CD14-positive monocyte (primary cell): ENCODE measurements at places on chromosomes 12 and 14. TPM values are rescaled to one million over a fixed set of nuclear protein-coding genes. Genes with fewer than 3 reads are reported as not detected.

DPY19L2 gene
- not detected for polyA plus RNA-seq

ERGIC2 gene
- 52.7 TPM for polyA plus RNA-seq

ITGA5 gene
- polyA plus RNA-seq, result 114 and 142 TPM in 2 replicates

ZDHHC22 gene
- not detected for polyA plus RNA-seq

TMEM233 gene
- polyA plus RNA-seq, result not detected

KLHL33 gene
- polyA plus RNA-seq, result not detected

C12orf60 gene
- 0.46 TPM for polyA plus RNA-seq

KLRB1 gene
- polyA plus RNA-seq, result 0.05 TPM in 1 of 2 replicates, not detected in the other

PCBP2 gene
- polyA plus RNA-seq, result 79.6 TPM

CLECL1 gene
- 20.6 TPM for polyA plus RNA-seq

RTN1 gene
- 75.1 TPM for polyA plus RNA-seq

COA8 gene
- polyA plus RNA-seq, result 52.3 TPM

CPNE8 gene
- 15.2 TPM for polyA plus RNA-seq

PLEKHH1 gene
- not detected for polyA plus RNA-seq

PRDM4 gene
- 6.5 TPM for polyA plus RNA-seq

CBLN3 gene
- not detected for polyA plus RNA-seq

DCN gene
- polyA plus RNA-seq, result not detected in 2 replicates

KRT2 gene
- polyA plus RNA-seq, result not detected in 2 replicates

STXBP6 gene
- polyA plus RNA-seq, result 0.25 TPM

KICS2 gene
- 2.7 TPM for polyA plus RNA-seq

CTSG gene
- polyA plus RNA-seq, result 0.16 TPM in 1 of 2 replicates, not detected in the other

PTGR2 gene
- 0.45 and 1.1 TPM in 2 replicates for polyA plus RNA-seq

BIN2 gene
- polyA plus RNA-seq, result 120 TPM

KRT80 gene
- 0.18 TPM for polyA plus RNA-seq

RALGAPA1 gene
- polyA plus RNA-seq, result 3.2 TPM

IGF1 gene
- not detected for polyA plus RNA-seq

MMP17 gene
- 78.3 and 127 TPM in 2 replicates for polyA plus RNA-seq

CCDC197 gene
- not detected for polyA plus RNA-seq

B3GNT4 gene
- polyA plus RNA-seq, result not detected in 2 replicates

ANKS1B gene
- not detected in 2 replicates for polyA plus RNA-seq
